Activated T-helper 2 cell treated with anti-CD3 and anti-CD28 coated beads, Interferon-gamma antibody, Interleukin-2, Interleukin-4, amounts not matched to agents 10 μg/mL and 5 μg/mL and 100 μg/mL, durations not matched to agents 14 hours and 24 hours and 36 hours (primary cell): ENCODE measurements at places on chromosomes 7 and 10. TPM values are rescaled to one million over a fixed set of nuclear protein-coding genes. Genes with fewer than 3 reads are reported as not detected.

PAPOLB gene
- not detected in 2 replicates for total RNA-seq

TET1 gene
- total RNA-seq = 1.5 and 1.6 TPM in 2 replicates

CCDC6 gene
- total RNA-seq = 61.5 and 63.1 TPM in 2 replicates

MSMB gene
- not detected in 2 replicates for total RNA-seq

RARRES2 gene
- total RNA-seq = not detected in 2 replicates

FAM180A gene
- not detected in 2 replicates for total RNA-seq

ELN gene
- not detected in 2 replicates for total RNA-seq

ANXA8 gene
- 7.0 and 7.5 TPM in 2 replicates for total RNA-seq

FOXI2 gene
- not detected in 2 replicates for total RNA-seq

ELAPOR2 gene
- total RNA-seq = 2.4 and 2.7 TPM in 2 replicates

CPN1 gene
- not detected in 2 replicates for total RNA-seq

DLX5 gene
- total RNA-seq = not detected in 2 replicates

HACD1 gene
- total RNA-seq = 6.0 and 6.6 TPM in 2 replicates

MUC12 gene
- total RNA-seq = 0.85 and 1.4 TPM in 2 replicates
